ENCODE measurements at places on chromosomes 1 and 21.
A peak's percentile ranks its signal among the peaks of the same experiment; 100 is the strongest.

DNA sequence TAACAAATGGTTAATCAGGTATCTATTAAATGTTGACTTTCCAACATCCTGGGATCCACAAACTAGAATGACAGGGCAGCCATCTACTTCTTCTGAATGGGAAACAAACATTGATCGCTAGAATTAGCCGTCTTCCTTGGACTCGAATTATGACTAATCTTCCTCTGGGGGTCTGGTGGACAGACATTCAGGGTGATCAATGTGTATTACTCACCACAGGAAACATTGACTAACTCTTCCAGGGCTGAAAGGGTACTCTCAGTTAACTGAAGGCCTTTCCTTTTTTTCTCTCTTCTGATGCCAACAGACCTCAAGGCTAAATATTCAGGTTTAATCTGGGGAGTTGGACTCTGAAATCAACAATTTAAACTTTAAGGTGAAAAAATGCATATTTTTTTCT, 9.5 kb downstream of the NOL9 start:
- DNase-seq: peak; percentile 93

DNA sequence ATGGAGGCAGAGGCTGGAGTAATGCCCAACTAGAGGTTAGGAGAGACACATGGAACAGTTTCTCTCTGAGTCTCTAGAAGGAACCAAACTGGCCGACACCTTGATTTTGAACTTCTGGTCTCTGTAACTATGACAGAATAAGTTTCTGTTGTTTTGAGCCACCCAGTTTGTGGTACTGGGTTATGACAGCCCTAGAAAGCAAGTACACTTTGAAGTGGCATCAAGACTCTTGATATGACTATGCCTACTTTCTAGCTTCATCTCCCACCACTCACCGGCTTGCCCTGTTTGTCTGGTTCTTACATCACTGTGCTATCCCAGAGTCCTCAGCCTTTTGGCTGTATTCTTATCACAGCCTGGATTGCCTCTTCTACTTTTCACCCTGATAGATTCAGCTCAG, 230.3 kb upstream of the USP24 start:
- DNase-seq: no peak

GRCh38 chr1:97654876-97655585, 265.8 kb downstream of the DPYD start:
- DNase-seq: no peak

GRCh38 chr1:203769505-203770343, 4.7 kb downstream of the LAX1 start:
- DNase-seq: peak; percentile 85

- peak; percentile 11 for DNase-seq
Measured at GRCh38 chr1:40309374-40310128, 7.5 kb downstream of the COL9A2 start.

DNA sequence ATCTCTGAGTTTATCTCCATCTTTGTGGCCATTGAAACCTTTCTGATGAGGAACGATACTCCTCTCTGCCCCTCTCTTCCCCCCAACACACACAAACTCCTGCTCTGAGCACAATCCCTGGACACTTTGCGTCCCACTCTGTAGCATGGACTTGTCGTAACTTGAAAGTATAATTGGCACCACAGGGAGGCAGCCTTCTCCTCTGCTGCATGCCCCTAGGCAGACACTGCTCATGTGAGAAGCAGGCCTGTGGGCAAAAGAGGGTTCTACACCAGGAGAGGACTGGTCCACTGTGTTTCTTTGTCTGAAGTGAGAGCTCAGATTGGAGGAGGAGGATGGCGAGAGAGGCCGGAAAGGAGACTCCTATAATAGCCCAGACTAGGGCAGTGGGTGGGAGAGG, 3.8 kb upstream of the PARS2 start:
- peak; percentile 69 for DNase-seq

GRCh38 chr1:22841860-22842281, 130.8 kb downstream of the LACTBL1 start:
- no peak for DNase-seq

DNA sequence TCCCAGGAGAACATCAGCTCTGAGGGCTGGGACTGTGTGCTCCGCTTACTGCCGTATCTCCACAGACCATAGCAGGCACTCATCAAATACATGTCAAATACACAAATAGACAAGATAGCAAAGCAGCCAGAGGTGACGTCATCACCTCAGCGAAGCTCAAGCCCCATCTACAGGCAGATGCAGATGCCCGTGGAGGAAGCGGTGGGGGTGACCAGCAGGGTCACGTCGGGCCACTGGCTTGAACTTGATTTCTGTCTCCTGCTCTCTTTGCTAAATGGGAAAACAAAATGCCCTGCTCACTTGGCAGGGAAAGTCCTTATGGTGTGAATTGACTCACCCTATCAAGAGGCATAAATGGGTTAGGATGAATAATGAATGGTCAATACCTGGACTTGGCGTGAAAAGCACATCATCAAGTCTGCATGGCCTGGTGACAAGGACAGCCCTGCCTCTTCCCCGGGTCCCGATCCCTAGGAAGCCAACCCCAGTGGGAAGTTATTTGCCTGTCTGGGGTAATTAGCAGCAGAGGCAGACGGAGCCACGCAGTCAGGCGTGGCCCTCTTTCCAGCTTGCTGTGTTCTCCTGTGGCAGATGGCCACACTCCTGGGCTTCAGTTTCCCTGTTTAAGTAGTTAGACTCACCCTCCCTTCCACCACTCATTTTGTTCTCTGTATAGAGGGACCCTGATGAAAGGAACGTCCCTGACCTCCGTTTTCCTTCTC, 536.0 kb downstream of the NPHP4 start:
- no peak for DNase-seq

GRCh38 chr1:212635141-212635631, 26.6 kb downstream of the ATF3 start:
- peak; percentile 79 for DNase-seq

DNA sequence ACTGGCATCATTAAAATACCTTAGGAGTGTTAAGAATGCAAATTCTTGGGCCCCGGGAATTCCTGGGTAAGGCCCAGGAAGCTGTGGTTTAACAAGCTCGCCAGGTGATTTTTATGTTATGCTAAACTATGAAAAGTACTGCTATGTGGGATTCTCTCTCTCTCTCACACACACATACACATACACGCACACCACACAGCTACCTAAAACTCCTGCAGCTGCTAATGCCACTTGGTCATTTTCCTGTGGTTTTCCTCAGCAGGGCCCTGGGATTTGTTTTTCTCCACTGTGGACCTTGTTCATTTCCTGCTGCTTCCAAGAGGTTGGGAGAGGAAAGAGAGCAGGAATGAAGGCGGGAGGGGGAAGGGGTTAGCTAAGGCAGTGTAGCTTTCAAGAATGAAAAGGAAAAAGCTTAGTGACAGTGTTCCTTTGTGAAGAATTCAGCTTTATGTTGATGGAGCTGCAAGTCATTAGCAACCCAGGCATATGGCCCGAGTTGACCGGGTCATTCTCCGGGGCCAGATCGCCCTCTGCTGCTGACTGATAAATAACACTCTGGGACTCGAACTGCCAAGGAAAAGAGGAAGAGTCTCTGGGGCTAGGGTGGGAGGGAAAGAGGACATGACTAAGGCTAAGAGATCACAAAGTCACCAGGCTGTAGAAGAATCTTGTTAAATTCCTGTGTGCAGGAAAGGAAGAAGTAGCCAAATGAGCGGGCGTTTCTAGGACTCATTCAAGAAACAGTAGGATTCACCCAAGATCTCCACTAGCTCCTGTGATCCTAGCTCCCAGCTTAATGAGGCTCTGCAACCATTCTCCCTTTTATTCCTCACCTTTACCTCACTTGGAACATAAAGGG, 30.5 kb upstream of the LRIG2 start:
- DNase-seq: peak; percentile 94

DNA sequence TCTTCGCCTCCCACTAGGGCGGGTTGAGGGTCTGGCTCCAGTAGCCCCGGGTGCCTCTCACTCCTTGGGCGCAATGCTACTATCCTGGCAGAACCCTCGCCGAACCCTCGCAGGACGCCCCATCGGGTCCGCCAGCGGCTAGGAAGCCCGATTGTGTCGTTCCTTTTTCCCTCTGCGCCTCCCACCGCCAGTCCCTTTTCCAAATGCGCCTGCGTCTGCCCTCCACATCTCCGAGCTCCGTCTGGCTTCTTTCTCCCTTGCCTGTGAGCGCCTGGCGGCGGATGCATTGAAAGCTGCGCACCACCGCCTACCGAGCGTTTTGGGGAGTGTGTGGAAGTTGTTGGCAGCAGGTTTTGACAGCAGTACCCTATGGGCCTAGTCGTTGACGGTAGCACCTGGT, 1.0 kb upstream of the DIRAS3 start:
- peak; percentile 91 for DNase-seq

DNA sequence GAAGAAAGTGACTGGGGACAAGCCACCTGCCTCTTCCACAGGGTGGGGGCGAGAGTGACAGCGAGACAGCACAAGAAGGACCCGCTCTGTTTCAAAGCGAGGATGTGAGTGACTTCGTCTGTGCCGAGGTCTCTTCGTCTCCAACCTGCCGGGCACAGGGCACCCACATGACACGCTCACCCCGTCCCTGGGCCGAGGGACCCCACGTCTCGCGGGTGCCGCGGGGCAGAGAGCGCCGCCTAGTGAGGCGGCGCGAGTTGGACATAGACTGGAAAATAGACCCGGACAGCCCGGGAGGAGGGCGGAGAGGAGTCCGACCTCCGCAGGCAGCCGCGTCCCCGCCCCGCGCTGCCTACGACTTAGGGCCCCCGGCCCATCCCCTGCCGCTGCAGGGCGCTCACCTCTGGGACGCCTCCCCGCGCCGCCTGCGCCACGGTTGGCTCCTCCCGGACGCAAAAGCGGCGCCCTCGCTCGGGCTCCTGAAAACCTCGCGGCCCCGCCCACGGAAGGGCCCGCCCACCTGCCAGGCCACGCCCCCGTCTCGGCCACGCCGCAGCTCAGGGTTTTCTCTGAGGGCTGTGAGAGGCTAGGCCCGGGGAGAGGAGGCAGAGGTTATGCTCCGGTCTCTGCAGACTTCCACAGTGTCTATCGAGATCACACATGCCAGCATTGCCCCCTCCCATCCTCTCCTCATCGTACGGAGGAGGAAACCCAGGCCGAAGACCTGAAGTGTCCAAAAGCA, at the start of gene TLR5:
TSS of gene TLR5 (minus strand) at position 454 of the 742 bp plus-strand sequence. CDS start 30,217 bp downstream, outside the sequence.
- peak; percentile 94 for DNase-seq

DNA sequence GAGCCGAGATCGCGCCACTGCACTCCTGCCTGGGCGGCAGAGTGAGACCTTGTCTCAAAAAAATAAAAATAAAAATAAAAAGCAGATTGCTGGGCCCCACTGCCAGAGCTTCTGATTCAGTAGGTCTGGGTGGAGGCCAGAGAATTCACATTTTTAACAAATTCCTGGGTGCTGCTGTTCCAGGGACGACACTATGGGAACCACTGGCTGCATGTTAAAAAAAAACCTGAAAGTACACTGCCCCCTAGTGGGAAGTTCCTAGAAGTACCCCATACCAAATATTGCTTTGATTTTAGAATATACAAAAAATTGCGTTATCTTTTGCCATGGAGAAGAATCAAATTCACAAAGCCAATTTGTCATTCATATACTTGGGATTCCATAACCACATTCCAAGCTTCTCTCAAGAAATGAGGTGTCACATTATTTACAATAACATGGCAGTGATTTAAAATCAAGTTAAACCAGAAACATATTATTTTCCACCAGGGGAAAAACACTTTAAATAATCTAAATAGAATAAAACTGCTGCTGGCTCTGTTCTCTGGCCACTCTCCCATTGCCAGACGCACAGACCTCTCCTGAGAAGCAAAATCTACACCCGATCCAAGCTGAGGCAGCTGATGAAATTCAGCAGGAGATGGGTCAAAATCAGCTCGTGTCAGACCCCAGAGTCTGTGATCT, 27.4 kb downstream of the SYF2 start:
- DNase-seq: peak; percentile 79

GRCh38 chr1:61561666-61562065, 163.3 kb downstream of the TM2D1 start:
- no peak for DNase-seq

DNA sequence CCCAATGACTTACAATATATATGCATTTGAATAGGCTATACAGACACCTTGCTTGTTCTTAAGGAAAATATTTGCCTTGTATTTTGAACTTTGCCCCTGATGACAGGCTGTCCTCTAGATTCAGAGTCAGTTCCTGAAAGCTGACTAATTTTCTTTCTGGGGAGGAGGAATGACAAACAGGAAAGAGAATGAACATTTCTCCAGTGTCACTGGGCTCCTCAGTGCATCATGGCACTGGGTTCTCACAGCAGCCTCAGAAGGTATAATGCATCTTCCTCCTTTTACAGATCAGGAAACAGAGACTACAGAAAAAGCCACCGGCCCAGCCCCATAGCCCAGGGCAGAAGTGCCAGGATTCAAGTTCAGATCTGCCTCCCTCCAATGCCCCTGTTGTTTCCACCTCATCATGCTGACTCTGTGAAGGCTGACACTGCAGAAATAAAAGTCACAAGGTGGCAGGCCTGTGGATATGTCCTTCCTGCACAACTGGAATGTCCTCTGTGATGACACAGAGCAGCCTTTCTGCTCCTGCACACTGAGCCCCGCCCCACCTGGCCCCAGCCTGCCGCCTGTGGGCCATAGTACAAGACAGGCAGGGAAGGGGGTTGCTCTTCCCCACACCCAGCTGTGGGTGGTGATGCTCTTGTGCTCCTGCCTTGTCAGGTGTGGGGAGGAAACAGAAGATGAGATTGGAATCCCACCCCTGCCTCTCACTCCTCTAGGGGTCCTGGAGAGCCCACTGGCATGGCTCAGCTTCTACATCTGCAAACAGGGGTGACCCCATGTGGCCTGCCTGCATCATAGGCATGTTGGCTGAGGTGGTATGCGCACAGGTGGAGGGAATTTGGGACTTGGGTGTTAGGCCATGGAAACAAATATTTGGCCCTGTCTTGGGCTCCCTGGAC, 6.4 kb downstream of the TTC22 start:
- DNase-seq: peak; percentile 53

DNA sequence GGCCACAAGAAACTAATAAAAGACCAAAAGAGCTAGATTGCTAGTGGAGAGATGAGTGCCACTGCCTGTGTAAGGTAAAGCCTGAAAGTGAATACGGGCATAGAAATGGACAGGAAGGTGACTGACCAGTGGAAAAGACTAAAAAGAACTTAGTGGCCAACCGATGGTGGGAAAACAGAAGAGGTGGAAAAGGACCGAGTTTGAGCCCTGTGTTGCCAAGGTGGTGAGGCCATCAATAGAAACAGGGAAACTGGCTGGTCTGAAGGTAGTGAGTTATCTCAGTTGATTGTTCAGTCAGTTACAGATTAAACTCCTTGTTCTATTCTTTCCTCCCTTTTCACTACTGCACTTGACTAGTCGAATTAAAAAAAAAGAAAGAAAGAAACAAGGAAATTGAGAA, 2.5 kb downstream of the WDR77 start:
- DNase-seq: no peak

DNA sequence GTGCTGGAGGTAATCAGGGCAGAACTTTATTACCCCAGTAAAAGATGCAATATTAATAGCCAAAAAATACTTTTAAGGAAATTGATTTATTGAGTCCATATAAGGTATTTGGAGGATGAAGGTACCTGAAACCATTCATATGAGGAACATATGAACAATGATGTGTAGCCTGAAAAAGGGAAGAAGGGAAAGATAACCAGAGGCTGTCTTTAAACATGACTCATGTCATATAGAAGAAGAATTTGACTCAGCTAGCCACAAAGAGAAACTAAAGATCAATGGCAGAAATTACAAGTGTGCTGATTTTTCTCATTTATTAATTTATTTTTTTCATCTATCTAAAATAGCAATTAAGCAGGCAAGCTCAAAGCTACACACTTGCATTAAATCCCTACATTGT, 136.2 kb upstream of the DUSP10 start:
- DNase-seq: no peak

GRCh38 chr1:73756817-73757216, 441.2 kb downstream of the LRRIQ3 start:
- no peak for DNase-seq

- no peak for DNase-seq
Measured at GRCh38 chr1:196355206-196355786, 252.9 kb downstream of the KCNT2 start.

- no peak for DNase-seq
Measured at GRCh38 chr1:25540750-25541342, 2.6 kb upstream of the LDLRAP1 start.
